ENCODE measurements at places on chromosomes 7 and 10. TPM values are rescaled to one million over a fixed set of nuclear protein-coding genes. Genes with fewer than 3 reads are reported as not detected.

DNA sequence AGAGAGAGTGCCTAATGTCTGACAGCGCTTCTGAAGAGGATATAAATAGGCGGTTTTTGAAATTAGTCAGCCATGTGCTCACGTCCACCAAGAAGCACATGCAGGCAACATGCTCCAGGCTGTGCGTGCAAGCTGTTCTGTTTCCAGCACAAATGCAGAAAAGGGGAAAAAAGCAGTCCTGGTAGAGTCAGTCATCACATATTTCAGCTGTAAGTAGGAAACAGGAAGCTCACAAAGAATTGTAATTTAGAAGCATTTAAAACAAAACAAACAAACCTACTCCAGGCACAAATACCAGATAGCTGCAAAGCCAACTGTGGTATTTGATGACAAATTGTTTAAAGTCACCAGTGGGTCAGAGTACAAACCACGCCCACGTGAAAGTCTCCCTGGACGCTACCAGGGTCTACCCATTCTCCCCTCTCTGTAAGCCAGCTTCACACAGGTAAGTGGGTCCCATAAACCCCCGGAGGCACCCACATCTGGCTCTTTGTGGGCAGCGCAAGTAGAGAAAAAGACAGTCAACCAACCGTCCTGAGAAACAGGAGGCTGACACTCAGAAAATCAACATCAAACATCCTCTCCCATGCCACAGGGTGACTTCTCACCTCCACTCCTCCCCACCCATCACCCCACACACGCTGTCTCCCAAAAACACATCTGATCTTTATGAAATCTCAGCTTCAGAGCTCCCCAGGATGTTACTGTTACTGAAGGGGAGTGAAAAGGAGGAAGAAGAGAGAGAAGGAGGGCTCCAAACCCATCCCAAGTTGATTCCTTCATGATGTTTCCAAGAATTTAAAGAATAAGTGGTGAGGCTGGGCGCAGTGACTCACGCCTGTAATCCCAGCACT, 186.4 kb downstream of the FAM107B start:
- peak; percentile 56 for DNase-seq

GRCh38 chr10:116663342-116663741, 42.6 kb downstream of the PNLIPRP2 start:
- DNase-seq = no peak

GRCh38 chr7:94400643-94401427, 6.1 kb downstream of the COL1A2 start:
- no peak for DNase-seq

GRCh38 chr10:10873289-10873688, 144.4 kb upstream of the CELF2 start:
- no peak for DNase-seq

DNA sequence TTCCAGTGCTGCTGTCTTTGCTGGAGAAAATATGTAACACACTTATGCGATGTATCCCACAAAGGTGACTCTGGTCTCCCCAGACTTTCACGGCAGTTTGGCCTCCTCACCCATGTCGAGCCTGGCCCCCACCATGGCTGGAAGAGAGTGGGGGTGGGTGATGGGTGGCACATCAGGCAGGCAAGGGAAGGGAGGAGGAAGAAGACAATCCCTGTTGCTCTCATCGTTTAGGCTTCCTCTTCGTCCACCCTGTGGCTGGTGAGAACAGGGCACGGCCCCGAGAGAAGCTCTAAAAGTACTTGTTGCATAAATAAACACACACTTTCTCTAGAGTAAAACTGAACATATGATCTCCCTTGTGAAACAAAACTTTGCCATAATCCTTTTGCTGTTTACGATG, 11.2 kb upstream of the NPS start:
- no peak for DNase-seq

- no peak for DNase-seq
Measured at GRCh38 chr10:133274751-133275683, 1.7 kb downstream of the ADAM8 start.

- DNase-seq = no peak
Measured at GRCh38 chr7:48515171-48515570, 343.9 kb downstream of the ABCA13 start.

- DNase-seq = no peak
Measured at GRCh38 chr7:17601921-17602320, 303.5 kb downstream of the AHR start.

DNA sequence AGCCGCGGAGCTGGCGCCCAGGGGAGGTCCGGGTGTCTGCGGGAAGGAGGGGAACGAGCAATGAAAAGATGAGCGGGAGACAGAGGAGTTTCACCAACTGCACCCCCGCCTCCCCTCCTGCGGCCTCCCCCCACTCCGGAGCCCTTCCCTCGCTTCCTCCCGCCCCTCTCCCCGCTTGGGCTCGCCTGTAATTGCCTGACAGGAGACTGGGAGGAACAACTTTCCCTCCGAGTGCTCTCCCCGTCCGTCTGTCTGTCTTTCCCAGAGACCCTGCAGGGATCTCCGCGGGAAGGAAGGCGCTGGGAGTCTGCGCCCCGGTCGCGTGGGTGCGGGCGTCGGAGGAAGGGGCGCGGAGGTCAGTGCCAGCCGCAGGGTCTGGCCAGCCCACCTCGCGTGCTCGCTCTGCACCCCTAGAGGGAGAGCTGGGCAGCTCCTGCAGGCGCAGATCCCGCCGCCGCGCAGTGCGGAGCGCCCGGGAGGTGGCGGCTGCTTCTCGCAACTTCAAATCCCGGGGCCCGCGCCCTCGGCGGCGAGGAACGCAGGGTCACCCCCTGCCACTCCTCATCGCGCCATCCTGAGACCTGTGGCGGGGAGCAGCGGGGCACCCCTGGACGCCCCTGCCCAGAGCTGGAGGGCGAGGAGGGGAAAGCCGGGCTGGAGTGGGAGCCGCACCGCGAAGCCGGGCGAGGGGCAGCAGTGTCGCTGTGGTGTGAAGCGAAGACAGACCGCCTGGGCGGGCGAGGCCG, 511 bp upstream of the NRP1 start:
- peak; percentile 75 for DNase-seq

DNA sequence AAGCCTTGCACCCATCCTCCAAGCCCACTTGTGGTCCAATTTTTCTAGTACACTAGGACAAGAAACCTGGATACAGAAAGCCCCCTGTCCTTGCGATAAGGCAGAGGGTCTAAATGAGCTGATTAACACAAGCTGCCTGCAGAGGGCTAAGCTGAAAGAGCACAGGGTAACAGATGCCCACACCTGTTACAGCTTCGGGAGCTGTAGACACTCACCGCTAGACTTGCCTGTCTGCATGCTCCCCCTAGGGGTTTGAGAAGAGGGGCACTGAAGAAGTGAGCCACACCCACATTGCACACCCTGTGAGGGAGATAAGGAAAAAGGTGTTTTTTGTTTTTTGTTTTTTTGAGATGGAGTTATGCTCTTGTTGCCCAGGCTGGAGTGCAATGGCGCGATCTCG, 386.5 kb upstream of the AUTS2 start:
- no peak for DNase-seq

DNA sequence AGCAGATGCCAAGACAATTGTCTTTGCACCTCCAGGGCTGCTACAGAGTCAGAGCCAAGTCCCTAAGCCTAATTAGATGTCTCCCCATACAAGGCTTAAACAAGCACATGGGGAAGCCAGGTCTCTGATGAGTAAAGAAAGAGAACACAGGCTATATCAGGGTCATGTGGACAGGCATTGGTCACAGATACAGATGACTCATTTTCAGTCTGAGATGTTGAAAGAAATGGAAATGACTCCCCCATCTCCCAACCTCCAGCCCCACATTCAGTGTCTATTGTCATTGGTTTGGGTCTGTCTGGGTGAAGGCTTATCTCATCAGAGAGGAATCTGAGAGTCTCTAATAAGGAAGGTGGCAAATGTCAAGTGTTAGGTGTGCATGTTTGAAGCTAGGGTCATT, 290.1 kb upstream of the KIAA1217 start:
- DNase-seq = no peak

GRCh38 chr7:12066004-12066403, 145.1 kb upstream of the TMEM106B start:
- no peak for DNase-seq

GRCh38 chr7:24448038-24448437, 125.2 kb upstream of the PALS2 start:
- DNase-seq = no peak

DNA sequence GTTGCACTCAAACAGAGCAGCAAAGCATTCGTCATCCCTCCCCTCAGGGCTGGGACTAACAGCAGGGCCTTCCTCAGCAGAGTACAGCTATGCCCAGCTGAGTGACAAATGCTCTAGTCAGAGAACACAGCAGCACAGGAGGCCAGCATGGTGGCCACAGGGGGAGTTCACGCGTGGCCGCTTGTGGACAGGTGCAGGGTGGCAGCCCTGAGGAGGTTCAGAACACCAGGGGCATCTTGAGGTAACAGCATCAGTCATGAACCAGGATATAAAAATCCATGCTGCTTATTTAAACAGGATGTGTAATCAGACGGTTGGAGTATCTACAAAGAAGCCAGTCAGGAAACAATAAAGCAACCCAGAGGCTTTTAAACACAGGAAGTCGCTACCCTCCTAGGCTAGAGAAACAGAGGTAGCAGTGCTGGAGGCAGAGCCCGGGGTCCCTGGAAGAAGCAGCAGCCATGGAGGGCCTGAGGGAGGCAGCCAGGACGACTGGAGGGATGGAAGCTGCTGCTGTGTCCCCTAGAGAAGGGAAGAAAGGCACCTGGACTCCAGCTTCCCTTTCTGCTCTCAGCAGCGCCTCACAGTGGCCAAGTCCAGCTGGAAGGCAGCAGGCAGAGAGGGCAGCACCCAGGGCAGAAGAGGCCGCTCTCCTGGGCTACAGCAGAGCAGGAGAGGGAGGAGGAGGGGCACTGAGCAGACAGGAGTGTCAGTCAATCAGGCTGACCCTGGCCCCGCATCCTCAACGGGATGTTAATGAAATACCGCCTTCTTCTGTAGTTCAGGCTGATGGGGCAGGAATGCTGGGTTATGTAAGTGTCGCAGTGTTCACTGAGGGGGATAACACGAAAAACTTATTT, 70.8 kb upstream of the UCN3 start:
- DNase-seq = peak; percentile 45

GRCh38 chr7:149559711-149560110, 62.1 kb upstream of the ZNF746 start:
- no peak for DNase-seq

GRCh38 chr7:48411619-48412018, 240.4 kb downstream of the ABCA13 start:
- DNase-seq = no peak

GRCh38 chr7:157699357-157700013, 362.7 kb downstream of the DNAJB6 start:
- no peak for DNase-seq

GRCh38 chr7:9961161-9961922, 1012.3 kb upstream of the PHF14 start:
- no peak for DNase-seq

DNA sequence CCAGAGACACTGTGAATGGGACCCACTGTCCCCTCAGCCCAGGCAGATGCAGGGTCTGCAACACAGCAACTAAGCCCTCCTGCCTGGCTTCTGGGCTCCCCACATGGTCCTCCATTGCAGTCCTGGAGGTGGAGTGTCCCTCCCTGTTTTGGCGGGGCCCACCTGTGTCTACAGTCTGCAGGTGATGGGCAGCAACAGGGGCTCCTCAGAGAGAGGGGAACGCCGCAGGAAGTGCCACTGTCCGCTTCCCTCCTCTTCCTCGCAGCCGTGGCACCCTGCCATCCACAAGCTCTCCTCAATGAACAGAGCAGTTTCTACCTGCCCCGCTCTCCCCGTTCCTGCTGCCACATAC, 9.3 kb downstream of the CAMK2G start:
- no peak for DNase-seq

DNA sequence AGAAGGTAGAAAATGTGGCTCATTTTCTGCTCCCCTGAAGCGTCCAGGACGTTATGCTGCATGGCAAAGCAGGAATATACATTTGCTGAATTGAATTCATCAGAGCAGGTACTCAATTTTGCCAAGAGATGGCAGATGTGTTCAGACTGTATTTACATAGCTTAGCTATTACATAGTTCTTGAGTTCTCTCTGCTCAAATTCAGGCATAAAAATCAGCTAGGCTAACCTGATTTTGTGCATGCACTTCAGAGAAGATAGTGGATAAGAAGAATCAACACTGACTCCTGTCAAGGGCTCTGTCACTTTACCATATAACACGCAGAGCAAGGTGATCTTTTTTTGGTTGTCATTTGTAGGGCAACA, 209.2 kb upstream of the FAM3C start:
- no peak for DNase-seq

GRCh38 chr7:150685219-150686029, at the start of gene GIMAP2:
GIMAP2 (plus strand) TSS chr7:150685706; CDS start chr7:150687060, 1,354 bp downstream.
- DNase-seq = no peak

DNA sequence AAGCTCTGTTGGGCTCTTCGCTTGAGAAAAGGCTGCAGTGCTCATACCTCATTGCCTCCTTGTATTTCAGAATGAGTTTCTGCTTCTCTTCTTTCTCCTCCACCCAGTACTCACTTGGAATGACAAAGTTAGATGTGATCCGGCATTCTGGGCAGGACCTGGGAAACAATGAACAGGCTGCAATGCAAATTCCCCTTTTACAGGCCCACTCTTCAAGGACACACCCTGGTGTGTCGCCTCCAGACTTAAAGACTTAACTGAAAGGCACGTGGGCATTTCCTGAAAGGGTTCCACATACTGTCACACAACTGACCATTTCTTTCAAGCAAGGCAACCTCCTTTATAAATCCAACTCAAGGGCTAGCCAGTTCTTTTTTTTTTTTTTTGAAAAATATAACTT, 23.6 kb downstream of the MKRN1 start:
- no peak for DNase-seq

DNA sequence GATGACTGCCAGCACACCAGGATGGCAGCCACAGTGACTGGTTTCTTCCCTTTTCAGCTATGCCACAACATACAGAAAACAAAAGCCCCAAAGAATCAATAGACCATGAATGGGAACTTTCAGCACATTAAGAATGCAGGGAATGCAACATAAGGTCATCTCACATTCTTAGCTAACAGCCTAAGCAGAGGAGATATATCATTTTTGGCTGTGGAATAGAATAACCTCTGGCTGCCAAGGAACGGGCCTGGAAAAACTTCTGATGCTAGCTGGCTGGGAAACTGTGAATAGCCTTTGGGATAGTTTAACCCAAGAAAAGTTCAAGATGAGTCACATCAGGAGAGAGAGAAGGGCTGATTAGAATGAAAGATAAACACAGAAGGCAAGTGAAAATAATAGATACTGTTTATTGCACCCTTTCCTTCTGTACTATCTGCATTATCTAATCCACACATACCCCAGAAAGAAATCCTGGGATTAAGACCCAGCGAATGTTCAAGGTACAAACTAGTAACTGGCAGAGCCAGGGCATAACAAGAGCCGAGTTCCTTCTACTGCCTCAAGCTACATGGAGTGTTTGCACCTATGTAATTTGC, 169.2 kb downstream of the SEMA3A start:
- DNase-seq = no peak

- DNase-seq = no peak
Measured at GRCh38 chr7:70654979-70655378, 477.0 kb upstream of the GALNT17 start.

GALNT17 gene
- total RNA-seq = 1.7 TPM

CTTNBP2 gene
- total RNA-seq = 10.6 TPM

MMRN2 gene
- total RNA-seq = 17.4 TPM

SPRN gene
- not detected for total RNA-seq

YKT6 gene
- total RNA-seq = 58.6 TPM

GPR26 gene
- not detected for total RNA-seq

SFTPD gene
- total RNA-seq = 0.52 TPM

SYT15 gene
- 1.4 TPM for total RNA-seq

STEAP1B gene
- not detected for total RNA-seq

TMEM176A gene
- 246 TPM for total RNA-seq

ATOH7 gene
- total RNA-seq = not detected

MNX1 gene
- 15.4 TPM for total RNA-seq
